Ascending aorta (tissue), 2 donors: ENCODE measurements at places on chromosomes 3 and 15. TPM values are rescaled to one million over a fixed set of nuclear protein-coding genes. Genes with fewer than 3 reads are reported as not detected.

DNA sequence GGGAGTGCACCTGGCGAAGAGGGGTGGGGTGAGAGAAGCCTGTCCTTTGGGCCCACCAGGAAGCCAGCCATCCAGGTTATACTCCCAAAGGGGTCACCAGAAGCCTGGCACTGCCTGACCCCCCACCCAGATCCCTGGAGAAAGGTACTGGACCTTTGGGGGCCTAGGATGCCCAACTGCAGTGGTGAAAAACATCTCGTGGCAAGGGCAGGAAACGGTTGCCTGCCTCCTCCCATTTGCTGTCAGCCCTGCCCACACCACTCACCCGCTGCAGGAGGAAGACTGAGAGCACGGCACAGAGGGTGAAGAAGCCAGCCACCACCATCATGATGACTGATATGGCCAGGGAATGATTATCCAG, 2.2 kb upstream of the ULK3 start:
- no peak for DNase-seq

- no peak for DNase-seq
Observed at GRCh38 chr3:115713284-115713683, 90.0 kb downstream of the GAP43 start.

DNA sequence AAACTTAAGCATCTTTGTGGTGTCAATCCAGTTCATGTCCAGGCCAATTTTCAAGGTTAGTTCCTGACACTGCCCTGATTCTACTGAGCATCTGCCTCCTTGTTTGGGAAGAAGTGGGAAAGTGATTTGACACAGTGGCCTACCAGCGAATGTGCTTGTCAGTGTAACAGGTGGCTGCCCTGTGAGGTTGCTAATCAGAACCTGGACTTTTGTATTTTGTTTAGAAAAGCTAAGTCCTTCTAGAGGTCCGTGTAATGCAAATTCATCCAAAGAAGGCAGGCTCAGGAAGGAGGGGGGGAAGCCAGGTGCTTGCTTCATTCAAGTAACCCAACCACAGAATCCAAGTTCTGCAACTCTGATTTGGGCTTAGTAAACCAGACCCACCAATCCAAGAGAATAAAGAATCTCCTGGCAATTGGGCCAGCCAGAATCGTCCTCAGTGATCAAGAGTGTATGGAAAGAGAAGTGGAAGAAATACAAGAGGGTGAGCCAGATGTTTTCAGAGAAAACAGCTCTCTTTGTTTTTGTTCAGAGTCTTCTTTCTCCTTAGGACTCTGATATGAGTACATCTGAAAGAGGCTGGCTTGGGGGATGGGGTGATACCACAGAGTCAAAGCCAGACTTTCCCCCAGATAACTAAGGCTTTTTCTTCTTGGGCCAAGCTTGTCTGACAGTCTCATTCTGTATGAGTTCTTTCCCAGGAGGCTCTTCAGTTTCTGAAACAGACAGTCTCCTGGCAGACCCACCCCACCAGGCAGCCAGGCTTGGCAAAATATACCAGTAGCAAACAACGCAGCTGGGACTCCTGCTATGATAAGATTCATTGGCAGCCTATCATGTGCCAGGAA, 508.9 kb upstream of the TBL1XR1 start:
- no peak for DNase-seq

- DNase-seq = no peak
Observed at GRCh38 chr3:72519946-72520604, 328.2 kb downstream of the SHQ1 start.

Gene HRG
- 6.9 TPM for total RNA-seq
